Activated CD4-positive, alpha-beta T cell treated with anti-CD3 and anti-CD28 coated beads, Interleukin-2, amount 50 U/mL, for 4 hours (primary cell): ENCODE measurements at places on chromosomes 4 and X.

GRCh38 chr4:175308236-175308635 is 390.1 kb downstream of the ADAM29 start:
- no peak for DNase-seq

- DNase-seq, result no peak
These were observed 555.0 kb downstream of the ANKRD50 start for GRCh38 chr4:124157396-124158083.

GRCh38 chr4:29734343-29735213 is 985.6 kb upstream of the PCDH7 start:
- DNase-seq, result no peak

DNA sequence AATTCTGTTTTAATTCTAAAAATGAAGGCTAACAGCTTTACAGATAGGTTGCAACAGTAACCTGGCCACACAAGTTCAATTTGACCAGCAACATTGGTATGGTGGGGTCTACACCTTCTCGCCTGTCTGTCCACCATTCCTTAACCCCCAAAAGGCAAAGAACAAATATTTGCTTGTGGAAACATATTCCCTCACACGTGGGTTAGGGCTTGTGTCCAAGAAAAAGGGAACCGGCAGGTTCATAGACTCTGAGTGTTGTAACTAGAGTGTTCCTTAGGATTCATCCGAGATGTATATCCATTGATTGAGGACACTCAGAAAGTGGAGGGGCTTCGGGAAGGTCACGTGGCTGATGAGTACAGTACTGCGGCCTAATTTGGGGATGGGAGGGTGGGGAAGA is 54.1 kb downstream of the C4orf51 start:
- no peak for DNase-seq

- DNase-seq, result no peak
These were observed 47.9 kb upstream of the BLTP1 start for GRCh38 chr4:122104184-122104583.

- DNase-seq, result no peak
These were observed 515.7 kb downstream of the RPA4 start for GRCh38 chrX:97399400-97399799.

DNA sequence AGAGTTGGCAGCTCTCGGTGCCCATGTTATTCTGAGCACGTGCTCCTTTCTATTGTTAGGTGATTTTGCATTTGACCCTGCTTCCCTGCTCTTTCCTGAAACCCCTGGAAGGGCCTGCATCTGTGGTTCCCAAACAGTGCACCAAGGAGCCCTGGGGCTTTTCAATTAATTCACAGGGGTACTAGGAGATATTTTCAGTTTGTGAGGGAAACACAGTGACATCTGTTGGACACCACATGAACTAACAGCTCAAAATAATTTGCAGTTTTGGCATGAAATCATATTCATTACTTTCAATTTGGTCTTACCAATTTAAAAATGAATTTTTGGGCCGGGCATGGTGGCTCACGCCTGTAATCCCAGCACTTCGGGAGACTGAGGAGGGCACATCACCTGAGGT is 156.6 kb downstream of the GATB start:
- DNase-seq, result no peak

DNA sequence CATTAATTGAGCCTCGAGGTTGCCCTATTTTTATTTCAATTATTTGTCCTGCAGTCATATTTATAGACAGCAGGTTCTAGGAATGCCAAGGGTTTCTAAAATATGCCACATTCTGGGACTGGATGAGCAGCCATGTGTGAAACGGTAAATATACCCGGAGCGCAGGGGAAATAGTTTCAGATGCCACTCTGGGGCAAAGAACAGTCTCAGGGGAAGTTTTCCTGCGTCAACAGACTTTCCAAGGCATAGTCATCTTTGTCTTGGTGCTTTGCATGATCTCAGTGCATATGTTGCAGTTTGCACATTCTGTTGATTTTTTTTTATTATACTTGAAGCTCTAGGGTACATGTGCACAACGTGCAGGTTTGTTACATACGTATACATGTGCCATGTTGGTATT is 71.0 kb downstream of the GPAT3 start:
- no peak for DNase-seq

DNA sequence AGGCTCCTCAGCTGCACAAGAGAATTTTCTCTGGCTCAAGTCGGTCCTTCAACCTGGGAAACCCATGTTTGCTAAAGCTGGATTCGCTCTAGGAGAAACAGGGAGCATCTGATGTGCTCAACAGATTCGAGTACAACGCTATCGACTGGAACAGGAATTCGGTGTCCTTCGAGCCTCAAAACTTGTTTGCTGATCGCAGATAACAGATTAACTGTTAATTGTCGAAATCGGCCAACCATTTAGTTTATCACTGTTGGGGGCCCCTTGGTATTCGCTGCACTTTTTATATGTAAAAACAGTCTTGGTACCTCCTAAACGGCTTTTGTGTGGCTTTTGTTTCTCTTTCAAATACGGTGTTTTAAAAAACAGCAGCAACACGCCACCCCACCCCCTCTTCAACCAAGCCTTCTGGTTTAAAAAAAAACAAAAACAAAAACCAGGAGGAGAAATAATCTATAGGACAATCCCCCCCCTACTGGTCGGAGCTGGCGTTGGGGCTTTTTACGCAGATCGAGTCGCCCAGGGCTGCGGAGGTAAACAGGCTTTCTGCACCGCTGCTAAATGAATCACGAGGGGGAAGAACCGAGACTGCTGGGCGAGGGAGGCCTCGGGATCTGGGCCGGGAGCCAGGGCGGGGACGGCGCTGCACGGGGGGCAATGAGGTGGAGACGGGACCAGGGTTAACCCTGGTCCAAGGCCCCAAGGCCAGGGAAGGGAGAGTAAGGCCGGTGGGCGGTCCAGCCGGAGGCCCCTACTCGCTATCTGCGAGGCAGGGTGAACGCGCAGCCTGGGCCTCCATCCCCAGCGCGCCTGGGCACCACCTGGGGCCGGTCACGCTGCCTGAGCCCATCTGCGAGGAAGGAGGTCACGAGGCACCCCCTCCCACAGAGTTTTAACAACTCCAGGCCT is 71.7 kb upstream of the BCOR start:
- peak; percentile 75 for DNase-seq

GRCh38 chrX:64394059-64394873 is 986 bp downstream of the MTMR8 start:
- DNase-seq, result no peak

- no peak for DNase-seq
These were observed 717 bp downstream of the EDA start for GRCh38 chrX:69616457-69617203.

GRCh38 chrX:122094611-122095010 is 1047.2 kb downstream of the GLUD2 start:
- DNase-seq, result no peak

GRCh38 chr4:94126669-94127068 is 81.0 kb upstream of the SMARCAD1 start:
- DNase-seq, result no peak

GRCh38 chr4:101774807-101775206 is 15.7 kb upstream of the BANK1 start:
- DNase-seq, result no peak

DNA sequence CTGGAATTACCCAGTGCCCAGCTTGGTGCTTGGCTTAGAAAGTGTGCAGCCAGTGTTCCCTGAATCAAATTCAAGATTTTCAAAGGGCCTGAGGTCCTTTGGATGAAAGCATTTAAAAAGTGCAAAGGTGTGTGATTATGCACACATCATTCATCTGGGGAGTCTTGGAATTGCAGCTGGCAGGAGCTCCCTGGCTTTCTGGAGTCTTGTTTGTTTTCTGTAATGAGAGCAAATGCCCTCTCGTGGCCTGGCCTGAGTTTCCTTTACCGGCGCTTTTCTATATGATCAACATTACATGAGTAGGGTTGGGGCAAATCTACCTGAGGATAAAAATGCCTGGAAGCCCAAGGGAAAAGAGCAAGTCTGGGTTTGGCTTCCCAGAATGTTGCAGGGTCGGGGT is 24.6 kb upstream of the SORCS2 start:
- no peak for DNase-seq

DNA sequence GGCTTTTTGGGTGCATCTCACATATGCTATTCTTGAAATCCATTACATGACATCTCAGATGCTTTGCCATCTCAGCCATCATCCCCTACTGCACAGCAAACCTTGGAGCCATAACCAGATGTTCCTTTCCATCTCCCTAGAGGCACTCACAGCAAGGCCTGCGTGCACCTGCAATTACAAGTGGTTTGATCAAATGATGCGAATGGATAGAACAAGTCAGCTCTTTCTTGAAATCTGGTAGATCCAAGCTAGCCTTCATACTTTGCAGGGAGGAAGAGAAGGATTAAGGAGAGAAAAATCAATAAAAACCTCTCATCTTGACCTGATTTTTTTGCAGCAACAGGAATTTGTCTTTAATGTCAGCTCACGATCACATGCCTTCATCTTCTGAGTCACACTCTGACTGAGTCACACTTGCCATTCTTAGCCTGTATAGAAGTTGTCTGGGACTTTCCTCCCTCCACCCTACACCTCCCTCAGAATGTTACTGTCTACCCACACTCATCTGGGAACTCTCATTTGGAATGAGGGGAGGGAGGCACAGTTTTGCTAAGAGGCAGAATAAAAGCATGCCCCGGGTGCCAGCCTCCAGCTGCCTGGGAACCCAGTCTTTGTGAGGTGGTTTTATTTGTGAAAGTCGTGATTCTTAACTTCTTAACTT is 11.9 kb upstream of the TRIML1 start:
- DNase-seq, result no peak

- no peak for DNase-seq
These were observed 89.3 kb downstream of the HNRNPD start for GRCh38 chr4:82284475-82284857.

- no peak for DNase-seq
These were observed 377.2 kb upstream of the ANXA10 start for GRCh38 chr4:167715176-167715575.

DNA sequence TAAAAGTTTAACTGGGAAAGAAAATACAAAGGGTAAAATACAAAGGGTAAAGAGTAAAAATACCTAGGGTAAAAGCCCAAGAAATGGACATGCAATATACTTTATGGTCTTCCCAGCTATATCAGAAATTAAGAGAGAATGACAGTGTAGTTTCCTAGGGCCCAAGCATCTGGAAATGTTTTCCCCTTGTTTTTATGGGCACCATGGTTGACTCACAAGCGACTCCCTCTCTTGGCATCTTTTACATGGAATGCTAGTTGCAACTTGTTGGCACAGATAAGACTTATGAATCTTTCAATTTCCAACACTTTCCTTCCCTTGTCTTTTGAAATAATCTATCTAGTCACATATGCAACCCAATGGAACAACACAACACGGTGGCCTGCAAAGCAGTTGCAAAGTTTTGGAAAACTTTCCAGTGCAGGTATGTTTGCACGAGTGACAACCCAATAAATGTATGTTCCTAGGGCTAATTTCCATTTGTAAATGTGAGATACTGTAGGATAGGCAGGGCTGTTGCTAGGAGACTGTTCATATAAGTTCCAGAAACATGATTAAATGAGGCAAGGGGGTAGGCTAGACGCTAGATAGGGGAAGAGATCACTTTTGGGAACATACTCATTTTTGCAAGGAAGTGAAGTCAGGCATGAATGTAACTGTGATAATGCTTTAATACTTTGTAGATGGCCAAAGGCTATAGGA is 36.4 kb upstream of the CWH43 start:
- no peak for DNase-seq

GRCh38 chr4:66688674-66689073 is 856.6 kb downstream of the CENPC start:
- no peak for DNase-seq

- DNase-seq, result no peak
These were observed 840 bp downstream of the ZNF711 start for GRCh38 chrX:85244450-85245211.
